ENCODE measurements at places on chromosomes 12 and 14. TPM values are rescaled to one million over a fixed set of nuclear protein-coding genes. Genes with fewer than 3 reads are reported as not detected.

The ZNF26 gene
- 17.7 TPM for polyA plus RNA-seq

The GPR132 gene
- 0.33 TPM for polyA plus RNA-seq

The P2RX7 gene
- 1.0 TPM for polyA plus RNA-seq

DNA sequence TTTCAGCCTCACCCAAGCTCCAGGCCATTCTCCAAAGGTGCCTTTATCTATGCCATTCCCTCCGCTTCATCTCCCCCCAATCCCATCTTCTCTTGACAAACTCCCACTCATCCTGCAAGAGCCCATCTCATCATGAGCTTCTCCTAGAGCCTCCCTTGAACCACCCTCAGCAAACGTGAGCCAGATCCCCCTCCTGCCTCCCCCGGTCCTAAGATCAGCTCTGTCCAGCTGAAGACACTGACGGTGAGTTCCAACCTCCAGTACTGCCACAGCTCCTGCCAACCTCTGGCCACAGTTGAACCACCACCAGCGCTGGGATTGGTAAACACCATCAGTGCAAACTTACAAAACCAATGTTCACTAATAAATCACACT is 124.6 kb downstream of the BCL11B start:
- DNase-seq = no peak

- no peak for DNase-seq
Measured at GRCh38 chr12:79199166-79199565, 334.6 kb downstream of the SYT1 start.

DNA sequence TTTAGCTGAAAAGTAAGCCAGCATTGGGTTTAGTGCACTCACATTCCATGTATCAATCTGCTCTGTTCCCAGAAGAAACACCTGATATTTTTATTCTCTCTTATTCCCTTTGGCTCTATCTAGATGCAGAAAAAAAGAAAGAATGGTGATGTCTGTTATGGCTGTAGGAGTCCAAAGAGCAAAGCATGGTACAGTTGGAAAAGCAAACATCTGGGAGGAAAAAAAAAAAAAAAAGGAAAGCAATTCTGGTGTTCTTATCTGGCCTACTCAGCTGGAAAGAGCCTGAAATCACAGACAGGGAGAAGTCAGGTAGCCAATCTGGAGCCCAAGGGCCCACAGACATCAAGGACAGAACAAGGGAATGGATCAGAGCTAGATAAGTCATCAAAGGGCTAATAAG is 293.9 kb downstream of the DUSP6 start:
- no peak for DNase-seq

Data from left kidney (tissue), 8 donors.